ENCODE measurements at places on chromosomes 7 and 10.

DNA sequence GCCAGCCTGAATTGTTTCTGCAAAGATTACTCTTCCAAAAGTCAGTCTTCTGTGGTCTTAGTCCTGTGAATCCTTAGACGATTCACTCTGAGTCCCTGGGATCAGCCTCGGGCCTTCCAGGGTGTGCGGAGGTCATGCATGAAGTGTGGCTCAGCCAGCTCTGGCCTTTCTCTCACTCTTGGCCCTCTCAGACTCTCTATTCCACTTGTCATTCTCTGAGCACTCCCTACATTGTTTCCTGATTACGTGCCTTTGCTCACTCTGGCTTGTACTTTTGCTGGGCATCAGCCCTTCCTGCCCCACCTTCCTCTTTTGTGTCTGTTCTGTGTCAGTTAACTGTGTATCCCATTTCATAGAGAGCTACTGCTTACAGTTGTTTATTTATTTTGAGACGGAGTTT, 36.0 kb downstream of the CCNY start:
- no peak for DNase-seq

DNA sequence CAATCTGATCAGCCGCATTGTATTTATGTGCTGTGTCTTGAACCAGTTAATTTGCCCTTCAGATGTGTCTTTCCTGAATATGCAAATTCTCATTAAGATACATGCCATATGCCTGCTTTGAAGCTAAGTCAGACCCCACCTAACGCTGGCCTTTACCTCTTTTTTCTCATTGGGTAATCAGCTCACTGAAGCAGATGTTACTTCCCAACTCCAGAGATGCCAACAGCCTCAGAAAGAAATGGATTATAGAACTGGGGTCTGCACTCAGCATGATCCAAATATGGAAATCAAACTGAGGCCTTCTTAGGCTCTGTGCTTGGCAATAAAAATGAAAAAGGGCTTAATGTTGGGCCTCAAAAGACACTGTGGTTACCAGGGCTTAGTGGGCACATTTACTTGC, 113.9 kb downstream of the FZD1 start:
- no peak for DNase-seq

DNA sequence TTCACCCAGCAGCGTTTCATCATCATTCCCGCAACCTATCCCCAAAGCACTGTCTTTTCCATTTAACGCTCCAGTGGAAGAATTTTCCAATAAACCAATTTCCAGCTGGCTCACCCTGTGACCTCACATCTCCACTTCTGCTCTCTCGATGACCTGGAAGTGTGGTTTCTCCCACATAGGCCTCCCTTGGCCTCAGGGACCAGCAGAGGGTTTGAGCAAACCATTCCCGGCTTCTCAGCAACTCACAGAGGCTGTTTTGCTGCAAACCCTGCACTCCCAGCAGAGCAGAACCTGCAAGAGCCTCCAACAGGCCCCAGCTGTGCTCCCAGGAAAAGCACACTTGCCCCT, 523.0 kb upstream of the FOXK1 start:
- DNase-seq: no peak

DNA sequence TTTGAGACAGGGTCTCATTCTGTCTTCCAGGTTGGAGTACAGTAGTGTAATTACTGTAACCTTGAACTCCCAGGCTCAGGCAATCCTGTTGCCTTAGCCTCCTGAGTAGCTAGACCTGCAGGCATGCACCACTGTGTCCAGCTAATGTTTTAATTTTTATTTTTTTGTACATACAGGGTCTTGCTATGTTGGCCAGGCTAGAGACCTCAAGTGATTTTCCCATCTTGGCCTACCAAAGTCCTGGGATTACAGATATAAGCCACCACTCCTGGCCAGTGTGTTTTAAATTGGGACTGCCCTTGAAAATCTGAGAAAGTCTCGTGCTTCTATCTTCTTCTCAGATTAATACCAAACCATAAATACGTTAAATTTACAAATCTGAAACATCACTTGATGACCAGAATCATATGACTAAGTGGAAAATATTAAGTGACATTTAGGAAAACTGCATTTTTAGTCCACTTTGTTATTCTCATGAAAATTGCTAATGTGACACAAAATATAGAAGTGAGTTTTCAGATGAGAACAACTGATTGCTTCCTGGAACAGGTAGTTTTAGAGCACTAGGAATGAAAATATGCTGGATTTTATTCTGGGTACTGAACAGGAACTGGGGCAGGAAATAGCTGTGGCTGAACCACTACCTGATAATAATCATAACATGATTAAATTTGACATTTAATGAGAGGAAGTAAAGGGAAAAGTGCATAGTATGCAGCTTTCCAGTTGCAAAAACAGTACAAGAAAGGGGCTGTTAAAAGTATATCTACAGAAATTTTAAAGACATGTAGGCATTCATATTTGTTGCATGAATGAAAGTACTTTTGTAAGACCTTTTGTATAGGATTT, 4.2 kb downstream of the PHTF2 start:
- no peak for DNase-seq

GRCh38 chr7:79425665-79426064, 27.8 kb downstream of the MAGI2 start:
- no peak for DNase-seq

DNA sequence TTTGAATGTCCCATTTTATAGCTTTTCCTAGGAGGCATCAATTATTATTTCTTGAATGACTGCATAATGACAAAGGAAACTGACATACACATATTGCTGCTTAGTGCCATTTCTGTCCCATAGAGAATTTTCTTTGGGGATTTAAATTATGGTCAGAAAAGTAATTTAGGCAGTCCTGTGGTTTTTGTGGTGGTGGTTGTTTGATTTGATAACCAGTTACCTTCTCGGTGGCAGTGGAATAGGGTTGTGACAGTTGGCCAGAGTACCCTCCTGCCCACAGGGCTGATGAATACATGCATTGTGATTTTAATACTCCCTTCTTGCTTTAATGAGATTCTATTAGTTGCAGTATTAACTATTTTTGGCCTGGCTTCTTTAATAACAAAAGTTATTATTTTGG, 6.6 kb upstream of the SGCE start:
- no peak for DNase-seq

DNA sequence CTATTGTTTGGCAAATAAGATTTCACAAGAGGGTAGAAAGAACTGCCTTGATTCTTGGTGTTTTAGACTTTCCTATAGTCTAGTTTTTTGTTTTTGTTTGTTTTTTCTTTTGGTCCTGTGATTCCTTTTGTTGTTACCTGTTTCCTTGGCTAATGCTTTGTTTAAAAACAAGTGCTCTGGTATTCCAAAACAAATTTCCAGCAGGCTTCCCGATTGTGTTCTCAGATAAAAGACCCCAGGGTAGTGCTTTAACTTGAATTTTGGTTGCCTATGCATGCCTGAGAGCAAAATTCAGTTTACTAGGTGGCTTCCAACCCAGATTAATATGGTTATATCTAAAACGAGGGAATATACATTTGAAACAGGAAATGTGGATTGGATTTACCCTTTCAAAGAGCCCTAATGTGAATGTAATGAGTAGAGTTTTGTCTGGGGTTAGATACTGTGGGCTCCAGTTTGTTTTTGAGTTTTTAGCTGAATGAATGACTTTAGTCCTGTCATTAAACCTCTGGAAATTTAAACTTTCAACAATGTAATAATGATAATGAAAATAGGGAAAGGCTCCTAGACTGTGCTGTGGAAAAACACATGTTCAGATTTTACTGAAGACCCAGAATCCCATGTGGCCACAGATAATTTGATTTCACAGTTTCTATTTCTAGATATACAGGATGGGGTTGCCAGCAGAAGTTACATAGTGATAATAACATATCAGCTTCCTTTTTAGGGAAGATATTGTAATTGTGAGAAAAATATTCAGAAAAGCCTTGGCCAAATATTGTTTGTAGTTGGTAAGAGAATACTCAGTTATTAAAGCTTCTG, 23.9 kb downstream of the AUTS2 start:
- no peak for DNase-seq

GRCh38 chr10:68364101-68364886, 31.6 kb upstream of the PBLD start:
- DNase-seq: no peak

- no peak for DNase-seq
These were observed 65.7 kb downstream of the CRTAC1 start for GRCh38 chr10:97964748-97965147.

DNA sequence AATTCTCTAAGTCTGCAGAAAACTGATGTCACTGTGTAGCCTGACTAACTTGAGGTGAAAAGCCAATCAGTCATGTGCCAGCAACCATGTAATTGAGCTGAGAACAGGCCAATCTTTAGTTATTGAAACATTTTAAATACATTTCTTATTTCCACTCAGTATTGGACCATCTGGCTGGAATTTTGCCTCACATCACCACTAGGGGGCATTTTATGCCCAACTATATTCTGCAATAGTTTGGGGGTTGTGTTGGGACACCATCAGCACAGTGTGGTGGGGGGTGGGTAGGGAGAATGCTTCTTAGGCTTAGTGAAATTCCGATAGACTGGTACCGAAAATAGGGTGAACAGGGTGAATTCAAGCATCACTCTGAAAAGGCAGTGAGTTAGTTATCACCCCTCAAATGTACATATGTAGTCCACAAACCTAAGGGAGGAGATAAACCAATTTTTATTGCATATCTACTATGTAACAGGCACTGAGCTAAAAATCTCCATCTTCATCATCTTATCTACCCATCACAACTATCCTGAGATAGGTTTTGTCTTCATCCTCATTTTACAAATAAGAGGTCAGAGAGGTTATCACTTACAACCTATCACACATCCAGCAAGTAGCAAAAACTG, 17.8 kb downstream of the NPSR1 start:
- DNase-seq: peak; percentile 1

- DNase-seq: no peak
These were observed 216.4 kb downstream of the CRPPA start for GRCh38 chr7:16204953-16205352.

DNA sequence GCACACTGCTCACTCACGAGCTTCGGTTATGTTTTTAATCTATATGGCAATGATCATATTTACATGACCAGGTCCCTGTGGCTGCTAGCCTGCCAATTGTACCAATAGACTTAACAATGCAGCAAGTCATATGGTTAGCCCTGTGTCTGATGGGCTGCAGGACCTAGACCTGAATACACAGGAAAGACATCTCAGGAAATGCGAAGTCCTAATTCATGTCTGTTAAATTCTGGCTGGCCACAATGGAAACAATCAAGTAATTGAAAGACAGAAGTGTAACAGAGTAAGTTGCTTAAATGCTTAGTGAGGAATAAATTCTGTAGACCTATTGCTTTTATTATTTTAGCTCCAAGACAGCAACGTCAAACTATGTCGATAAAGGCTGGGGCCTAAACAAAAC, 112.4 kb upstream of the FZD8 start:
- no peak for DNase-seq

DNA sequence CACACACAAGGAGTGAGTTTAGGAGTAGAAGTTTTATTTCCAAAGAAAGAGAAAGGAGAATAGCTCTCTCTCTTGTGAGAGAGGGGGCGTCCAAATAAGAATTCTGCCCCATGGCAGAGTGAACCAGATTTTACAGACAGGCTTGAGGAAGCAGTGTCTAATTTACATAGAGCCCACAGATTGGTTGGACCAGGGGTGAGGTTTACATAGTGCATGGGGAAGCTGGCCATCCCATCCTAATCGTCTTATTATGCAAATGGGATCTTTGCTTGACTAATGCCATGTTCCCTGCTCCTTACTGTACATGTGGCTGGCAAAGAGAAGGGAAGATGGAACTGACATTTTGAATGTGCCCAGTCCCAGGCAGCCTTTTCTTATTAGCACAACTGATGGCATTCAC, 60.0 kb upstream of the ACSM6 start:
- DNase-seq: no peak

DNA sequence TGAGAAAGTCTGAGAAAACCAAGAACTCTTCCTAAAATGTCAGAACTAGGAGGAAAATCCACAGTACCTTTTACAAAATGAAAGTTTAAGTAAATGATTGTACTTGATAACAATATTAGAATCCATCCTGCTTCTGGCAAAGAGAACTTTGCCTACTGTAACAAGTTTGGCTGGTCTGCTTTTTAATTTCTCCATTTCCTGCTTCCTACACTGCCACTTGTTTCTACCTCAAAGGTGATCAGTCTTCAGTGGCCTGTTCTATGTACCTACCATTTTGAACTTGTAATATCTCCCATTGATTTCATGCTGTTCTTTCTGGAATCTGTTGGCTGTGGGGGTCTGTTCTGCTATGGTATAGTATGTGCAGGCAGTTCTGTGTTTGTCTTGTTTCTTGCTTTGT, 32.9 kb upstream of the CAPZA2 start:
- DNase-seq: no peak

DNA sequence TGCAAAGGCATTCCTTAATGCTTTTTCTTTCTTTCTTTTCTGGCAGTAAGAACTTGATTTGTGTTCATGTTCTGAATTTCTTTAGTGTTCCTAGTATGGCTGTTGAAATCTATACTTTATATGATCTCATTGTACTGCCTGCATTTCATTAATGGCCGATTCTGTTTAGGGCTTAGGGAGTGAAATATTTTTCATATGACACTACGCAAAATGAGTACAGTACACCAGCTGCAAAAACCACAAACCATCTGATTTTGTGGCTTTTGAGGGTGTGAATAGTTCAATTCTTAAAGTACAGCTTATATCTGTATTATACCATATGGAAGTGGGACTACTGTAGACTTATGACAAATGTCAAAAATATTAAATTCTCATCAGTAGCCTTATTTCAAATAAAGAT, 69.1 kb upstream of the FOXP2 start:
- DNase-seq: no peak

GRCh38 chr10:77022671-77023070, 614.9 kb downstream of the KCNMA1 start:
- DNase-seq: no peak

DNA sequence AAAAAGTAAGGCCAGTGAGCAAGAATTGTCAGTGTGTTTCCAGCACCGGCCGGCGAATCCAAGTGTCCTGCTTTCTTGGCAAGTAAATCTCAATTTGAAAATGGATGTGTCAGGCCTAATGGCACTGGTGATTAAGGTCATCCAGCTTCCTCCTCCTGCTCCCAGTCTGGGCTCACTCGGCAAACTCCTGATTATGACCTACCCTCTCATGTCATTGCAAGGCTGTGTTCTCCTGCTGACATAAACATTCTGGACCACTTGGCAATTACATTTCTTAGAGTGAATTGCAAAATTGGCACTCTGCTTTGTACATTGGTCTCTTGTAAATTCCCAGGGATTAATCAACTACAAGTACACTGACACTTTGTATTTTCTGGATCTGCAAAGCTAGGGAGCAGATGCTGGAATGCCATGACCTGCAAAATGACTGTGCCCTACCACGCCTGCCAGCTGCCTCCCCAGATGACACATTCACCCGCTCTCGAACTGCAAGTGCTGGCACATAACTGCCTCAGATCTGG, 473.8 kb downstream of the KIF20B start:
- DNase-seq: no peak

GRCh38 chr10:75910032-75910431, 478.6 kb downstream of the LRMDA start:
- no peak for DNase-seq

- peak; percentile 77 for DNase-seq
These were observed 479 bp downstream of the PNPLA8 start for GRCh38 chr7:108525327-108525984.
